ENCODE measurements at places on chromosomes 5 and 9. TPM values are rescaled to one million over a fixed set of nuclear protein-coding genes. Genes with fewer than 3 reads are reported as not detected.

Gene MVB12B
- 1.4 TPM for total RNA-seq

Gene WDR38
- total RNA-seq: not detected

Gene CAVIN4
- 1.6 TPM for total RNA-seq

Gene TMEM252
- not detected for total RNA-seq

Gene BHMT2
- total RNA-seq: 4.6 TPM

Gene KCTD16
- total RNA-seq: 0.26 TPM

Gene NOL6
- 15.1 TPM for total RNA-seq

Gene ADAMTS13
- total RNA-seq: 3.3 TPM

Measured in bronchial smooth muscle cell (primary cell).